ENCODE measurements at places on chromosomes 11 and 22. TPM values are rescaled to one million over a fixed set of nuclear protein-coding genes. Genes with fewer than 3 reads are reported as not detected.

DNA sequence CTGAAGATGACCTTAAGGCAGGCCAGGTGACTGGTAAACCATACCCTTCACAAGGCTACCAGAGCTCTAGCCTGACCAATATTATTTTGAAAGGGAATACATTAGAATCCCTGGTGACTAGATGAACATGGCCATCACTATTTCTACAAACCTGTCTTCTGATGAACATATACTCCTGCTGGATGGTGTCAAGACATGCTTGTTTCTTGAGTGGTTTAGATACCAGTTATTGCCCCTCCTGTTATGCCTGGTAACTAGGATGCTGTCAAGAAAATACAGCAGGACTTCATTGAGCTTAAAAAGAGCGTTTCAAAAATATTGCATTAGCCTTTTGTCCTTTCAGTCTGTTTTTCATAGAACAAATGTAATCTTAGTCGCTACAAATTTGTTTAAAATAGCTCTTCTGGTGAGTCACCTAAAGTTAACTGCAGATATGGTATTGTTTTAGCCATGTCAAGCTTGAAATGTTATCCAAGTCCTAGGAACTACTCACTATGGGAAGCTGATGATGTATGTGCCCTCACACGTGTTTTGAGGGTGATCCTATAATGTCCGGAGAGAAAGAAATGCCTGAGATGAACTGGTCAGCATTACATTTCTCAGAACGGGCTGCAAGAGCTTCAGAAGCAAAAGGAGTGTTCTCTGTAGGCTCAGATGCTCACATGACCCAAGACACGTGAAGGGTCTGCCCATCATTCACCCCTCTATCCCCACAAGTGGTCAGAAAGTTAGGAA is 20.6 kb downstream of the ADM start:
- H3K36me3 ChIP-seq: no peaks in the 10 kb centered on the region
- no peak overlapping the region for H3K4me3 ChIP-seq
- peak overlapping the region; percentile 85 for H3K27ac ChIP-seq
- no peak for DNase-seq
- peaks cover 83% of the 10 kb centered on the region for H3K4me1 ChIP-seq
- H3K27me3 ChIP-seq: no peaks in the 10 kb centered on the region

DNA sequence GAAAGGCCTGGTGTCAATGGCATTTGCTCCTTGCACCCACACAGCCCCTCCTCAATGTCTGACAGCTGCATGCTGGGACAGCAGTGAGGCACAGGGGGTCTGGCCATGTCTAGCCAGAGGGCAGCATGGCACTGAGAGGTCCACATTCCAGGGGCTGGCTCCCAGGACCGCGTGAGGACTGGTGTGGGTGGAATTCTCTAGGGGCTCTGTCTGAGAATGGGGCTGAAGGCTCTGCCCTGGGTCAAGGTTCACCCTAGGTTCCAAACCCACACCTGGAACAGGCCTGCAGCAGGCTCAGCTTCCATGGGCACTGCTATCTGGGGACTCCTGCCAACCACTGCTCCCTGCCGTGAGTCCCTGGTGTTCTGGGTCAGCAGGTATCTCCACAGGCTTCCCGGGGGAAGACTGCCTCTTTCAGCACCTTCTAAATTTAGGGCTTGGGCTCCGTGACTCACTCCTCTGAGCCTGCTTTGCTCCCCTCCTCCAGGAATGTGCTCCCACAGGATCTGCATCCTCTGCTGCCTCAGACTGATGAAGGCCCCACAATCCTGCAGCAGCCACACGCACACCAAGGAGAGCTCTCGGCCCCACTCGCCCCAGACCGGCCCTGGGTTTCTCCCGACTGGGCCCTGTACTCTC is 4.2 kb downstream of the STARD10 start:
- no peak for DNase-seq
- no peaks in the 10 kb centered on the region for H3K27me3 ChIP-seq
- H3K4me3 ChIP-seq: no peak overlapping the region
- no peaks in the 10 kb centered on the region for H3K36me3 ChIP-seq
- H3K27ac ChIP-seq: peak overlapping the region; percentile 89

DNA sequence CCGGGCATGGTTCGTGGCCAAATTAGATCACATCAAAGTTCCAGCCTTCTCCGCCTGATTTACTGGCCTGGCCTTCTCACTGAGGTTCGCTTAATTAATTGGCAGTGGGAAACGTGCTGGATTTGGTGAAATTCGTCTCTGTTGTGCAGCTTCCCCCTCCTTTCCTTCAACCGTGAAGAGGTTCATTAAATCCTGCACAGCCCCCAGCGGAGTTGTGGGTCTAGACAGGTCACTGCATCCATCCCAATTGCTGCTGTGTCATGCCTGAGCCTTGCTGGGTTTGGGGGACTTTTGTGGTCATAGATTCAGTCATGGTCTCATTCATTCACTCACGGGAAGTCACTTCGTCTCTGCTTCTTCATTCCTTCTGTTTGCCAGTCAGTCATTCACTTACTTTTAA is 90.0 kb downstream of the INSC start:
- H3K27ac ChIP-seq: no peak overlapping the region
- H3K4me3 ChIP-seq: no peak overlapping the region
- no peak for DNase-seq
- H3K36me3 ChIP-seq: no peaks in the 10 kb centered on the region
- H3K4me1 ChIP-seq: peaks cover 2% of the 10 kb centered on the region

GRCh38 chr22:35384527-35384926 is 3.6 kb downstream of the HMOX1 start:
- H3K36me3 ChIP-seq: peaks cover 5% of the 10 kb centered on the region
- no peak overlapping the region for H3K27ac ChIP-seq
- no peak overlapping the region for H3K4me3 ChIP-seq
- H3K4me1 ChIP-seq: peaks cover 20% of the 10 kb centered on the region
- DNase-seq: no peak
- no peaks in the 10 kb centered on the region for H3K27me3 ChIP-seq

DNA sequence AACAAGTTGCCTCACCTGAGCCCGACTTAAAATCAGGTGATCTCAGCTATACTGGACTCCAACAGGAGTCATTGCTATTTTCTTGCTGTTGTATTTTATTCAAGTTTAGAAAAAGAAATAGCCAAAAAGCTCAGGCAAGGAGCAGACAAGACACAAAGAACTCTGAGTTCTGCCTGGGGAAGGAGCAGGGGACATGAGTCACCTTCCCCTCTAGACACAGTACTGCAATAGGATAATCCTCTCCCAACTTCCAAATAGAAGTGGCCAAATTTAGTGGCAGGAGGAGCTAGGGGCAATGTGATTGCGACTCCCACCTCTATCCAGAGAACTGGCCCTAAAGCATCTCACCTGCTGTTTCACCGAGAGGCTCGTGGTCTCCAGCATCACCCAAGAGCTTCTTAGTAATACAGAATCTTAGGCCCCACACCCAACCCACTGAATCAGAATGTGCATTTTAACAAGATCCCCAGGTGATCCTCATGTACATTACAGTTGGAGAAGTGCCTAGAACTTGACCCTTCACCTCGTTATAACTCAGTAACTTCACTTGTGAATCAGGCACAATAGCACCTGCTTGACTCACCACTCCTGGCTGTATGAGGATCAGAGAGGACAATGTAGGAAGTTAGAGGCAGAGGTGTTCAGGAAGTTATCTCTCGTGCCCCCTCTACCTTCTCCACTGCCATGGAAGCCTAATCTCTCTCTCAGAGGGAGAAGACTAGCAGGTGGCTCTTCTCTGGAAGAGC is 56.8 kb upstream of the FBXO3 start:
- H3K36me3 ChIP-seq: peaks cover 2% of the 10 kb centered on the region
- H3K4me1 ChIP-seq: peaks cover 6% of the 10 kb centered on the region
- H3K27ac ChIP-seq: no peak overlapping the region

GRCh38 chr11:86490582-86490981 is 115.9 kb downstream of the CCDC81 start:
- peaks cover 71% of the 10 kb centered on the region for H3K4me1 ChIP-seq
- no peak for DNase-seq
- peak overlapping the region; percentile 13 for H3K27ac ChIP-seq
- no peak overlapping the region for H3K4me3 ChIP-seq

DNA sequence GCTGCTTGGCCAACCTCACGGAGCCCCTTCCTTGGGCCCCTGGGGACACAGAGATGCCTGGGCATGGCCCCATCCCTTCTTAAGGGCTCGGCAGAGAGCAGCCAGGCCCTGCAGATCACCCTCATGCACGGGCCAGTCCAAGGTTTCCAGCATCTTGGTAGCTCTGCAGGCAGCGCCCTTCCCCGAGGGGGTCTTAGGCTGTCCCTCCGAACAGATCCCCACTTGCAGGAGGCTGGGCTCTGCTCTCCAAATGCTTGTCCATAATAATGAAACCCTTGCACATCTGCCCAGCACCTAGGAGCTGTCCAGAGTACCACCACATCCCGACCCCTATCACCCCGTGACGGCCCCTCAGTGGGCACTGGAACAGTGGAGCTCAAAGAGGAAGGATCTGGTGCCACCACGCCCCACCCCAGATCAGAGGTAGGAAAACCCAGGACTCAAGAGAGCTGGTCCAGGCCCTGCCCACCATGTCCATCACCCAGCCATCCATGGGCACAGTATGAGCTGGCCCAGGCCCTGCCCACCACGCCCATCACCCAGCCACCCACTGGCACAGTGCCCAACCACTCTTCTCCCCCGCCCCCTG is 92.5 kb upstream of the PRR5 start:
- H3K36me3 ChIP-seq: peaks cover 4% of the 10 kb centered on the region
- no peak overlapping the region for H3K4me3 ChIP-seq
- no peak overlapping the region for H3K27ac ChIP-seq
- peaks cover 22% of the 10 kb centered on the region for H3K27me3 ChIP-seq
- DNase-seq: no peak

GRCh38 chr11:108198833-108199232 is 23.6 kb downstream of the NPAT start:
- peaks cover 23% of the 10 kb centered on the region for H3K4me1 ChIP-seq
- H3K36me3 ChIP-seq: peaks cover 3% of the 10 kb centered on the region
- no peak for DNase-seq
- H3K4me3 ChIP-seq: no peak overlapping the region
- H3K27me3 ChIP-seq: no peaks in the 10 kb centered on the region

DNA sequence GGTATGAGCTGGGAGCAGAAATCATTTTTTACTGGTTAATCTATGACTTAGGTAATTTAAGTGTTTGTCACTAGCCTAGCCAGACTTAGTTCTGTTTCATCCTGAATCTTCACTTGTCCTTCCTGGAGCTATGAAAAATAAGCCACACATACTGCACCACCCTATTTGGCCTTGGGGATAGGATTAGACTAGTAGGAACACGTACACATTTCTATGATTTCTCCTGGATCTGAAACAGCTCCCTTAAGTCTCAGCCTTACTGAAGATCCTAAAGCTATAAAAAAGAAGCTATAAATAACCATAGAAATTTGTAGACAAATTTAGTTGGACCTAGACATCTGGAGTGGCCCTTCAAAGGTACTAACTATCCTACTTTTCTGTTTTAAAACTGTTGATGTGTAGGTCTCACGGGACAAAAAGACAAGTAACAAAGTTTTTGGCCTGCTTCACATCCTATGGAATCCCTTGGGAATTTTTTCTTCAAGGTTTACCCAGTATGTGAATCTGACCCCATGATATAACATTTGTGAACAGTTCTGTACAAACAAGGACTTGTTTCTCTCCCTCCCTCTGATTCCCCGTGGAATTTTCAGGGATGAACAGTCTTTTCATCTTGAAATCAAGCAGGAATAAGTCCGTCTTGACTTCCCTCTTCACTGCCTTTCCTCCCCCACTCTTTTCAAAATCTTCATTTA is 275.0 kb downstream of the FAM76B start:
- H3K4me3 ChIP-seq: no peak overlapping the region
- H3K4me1 ChIP-seq: peaks cover 54% of the 10 kb centered on the region
- no peak for DNase-seq
- H3K36me3 ChIP-seq: peaks cover 2% of the 10 kb centered on the region

Gene OR8G5
- not detected for total RNA-seq

Gene HBE1
- total RNA-seq: not detected

Gene UPK2
- 0.63 TPM for total RNA-seq

Measured in chondrocyte (in vitro differentiated cells).